8988T (cell line): ENCODE measurements at places on chromosomes 7 and 10.

GRCh38 chr7:111914291-111914690, 291.9 kb downstream of the DOCK4 start:
- DNase-seq, result no peak

- DNase-seq, result no peak
Observed at GRCh38 chr10:109114579-109114978, 808.7 kb downstream of the XPNPEP1 start.

GRCh38 chr10:34124522-34125035, 690.5 kb downstream of the PARD3 start:
- DNase-seq, result no peak

GRCh38 chr10:118311505-118311904, 30.6 kb downstream of the FAM204A start:
- no peak for DNase-seq

- DNase-seq, result no peak
Observed at GRCh38 chr7:155533120-155533826, 13.1 kb downstream of the CNPY1 start.

DNA sequence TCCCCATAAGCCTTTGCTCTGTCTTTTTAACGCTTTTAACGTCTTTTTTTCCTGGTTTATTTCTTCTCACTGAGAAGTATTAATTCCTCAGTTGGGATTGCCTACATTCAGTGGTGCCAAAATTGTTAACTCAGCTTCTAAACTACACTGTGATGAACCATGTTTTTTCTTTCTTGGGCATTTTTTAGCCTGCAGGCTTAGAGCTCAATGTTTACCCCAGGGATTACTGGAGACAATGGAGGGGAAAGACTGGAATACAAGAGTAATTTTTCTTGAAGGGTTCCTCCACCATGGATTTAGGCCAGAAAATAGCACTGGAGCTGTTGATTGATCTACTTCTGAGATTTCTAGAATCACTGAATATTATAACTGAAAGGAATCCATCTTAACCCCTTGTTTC, 19.8 kb downstream of the STAMBPL1 start:
- no peak for DNase-seq

- DNase-seq, result no peak
Observed at GRCh38 chr7:82818171-82818570, 344.5 kb downstream of the PCLO start.

GRCh38 chr7:1301882-1302251, 69.2 kb downstream of the UNCX start:
- DNase-seq, result no peak

GRCh38 chr7:110502888-110503465, 588.0 kb upstream of the LRRN3 start:
- DNase-seq, result no peak

DNA sequence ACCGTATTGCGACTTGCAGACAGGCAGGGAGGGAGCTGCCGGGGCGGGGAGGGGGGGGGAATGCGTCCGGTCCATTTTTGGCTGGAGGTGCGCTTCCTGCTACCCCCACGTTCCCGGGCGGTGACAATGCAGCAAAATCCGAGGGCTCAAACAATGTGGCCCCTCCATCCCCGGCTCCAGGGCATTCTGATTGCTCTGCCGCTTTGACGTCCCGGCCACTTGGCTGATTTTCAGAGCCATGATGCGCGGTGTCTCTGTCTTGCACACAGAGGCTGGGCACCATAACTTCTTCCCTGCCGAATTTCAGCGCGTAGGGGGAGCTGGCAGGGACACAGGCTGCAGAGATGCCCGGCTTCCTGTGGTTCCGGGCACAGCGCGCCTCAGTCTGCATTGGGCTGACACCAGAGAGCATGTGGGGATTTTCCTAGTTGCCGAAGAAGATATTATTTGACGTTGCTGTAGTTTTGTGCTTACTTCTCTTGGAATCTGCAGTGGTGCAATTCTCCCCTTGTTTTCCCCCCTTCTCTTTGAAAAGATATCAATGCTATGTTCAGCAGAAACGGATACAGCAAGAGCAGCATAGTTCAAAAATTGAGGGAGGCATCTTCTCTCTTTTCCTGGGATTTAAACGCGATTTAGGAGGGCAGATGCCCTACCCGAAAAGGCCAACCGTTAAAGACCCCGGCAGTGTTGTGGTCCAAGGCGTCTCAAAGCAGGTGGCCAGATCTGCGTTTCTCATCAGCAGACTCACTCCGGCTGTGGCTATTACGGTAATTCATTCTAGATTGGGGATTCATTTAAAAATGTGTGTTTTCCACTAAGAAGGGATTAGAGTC, 1.4 kb downstream of the HECW1 start:
- no peak for DNase-seq

- no peak for DNase-seq
Observed at GRCh38 chr10:103449208-103450144, 2.7 kb downstream of the CALHM2 start.

DNA sequence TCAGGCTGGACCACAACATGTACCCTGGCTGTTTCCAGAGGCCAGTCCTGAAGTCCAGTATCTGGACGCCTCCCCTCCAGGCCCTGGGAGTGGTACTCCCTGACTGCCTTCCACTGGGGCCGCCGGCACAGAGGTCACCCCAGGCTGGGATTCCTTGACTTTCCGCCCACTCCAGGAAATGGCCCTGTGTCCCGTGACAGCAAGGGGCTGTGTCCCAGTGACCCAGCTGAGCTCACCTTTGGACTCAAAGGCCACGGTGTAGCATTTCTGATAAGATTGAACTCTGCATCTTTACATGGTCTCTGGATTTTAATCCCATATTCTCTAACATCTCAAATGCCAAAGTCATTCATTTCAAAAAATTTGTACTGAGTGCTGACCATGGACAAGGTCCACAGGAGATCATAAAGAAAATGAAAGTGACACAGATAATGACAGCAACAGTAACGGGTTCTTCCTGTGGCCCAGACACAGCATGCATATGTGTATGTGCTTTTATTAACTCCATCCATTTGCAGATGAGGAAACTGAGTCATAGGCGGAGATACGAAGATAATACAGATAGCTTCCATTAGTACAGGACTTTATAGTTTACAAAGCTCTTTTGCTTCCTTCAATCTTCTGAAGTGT, 5.4 kb downstream of the ADAMTS14 start:
- DNase-seq, result no peak

DNA sequence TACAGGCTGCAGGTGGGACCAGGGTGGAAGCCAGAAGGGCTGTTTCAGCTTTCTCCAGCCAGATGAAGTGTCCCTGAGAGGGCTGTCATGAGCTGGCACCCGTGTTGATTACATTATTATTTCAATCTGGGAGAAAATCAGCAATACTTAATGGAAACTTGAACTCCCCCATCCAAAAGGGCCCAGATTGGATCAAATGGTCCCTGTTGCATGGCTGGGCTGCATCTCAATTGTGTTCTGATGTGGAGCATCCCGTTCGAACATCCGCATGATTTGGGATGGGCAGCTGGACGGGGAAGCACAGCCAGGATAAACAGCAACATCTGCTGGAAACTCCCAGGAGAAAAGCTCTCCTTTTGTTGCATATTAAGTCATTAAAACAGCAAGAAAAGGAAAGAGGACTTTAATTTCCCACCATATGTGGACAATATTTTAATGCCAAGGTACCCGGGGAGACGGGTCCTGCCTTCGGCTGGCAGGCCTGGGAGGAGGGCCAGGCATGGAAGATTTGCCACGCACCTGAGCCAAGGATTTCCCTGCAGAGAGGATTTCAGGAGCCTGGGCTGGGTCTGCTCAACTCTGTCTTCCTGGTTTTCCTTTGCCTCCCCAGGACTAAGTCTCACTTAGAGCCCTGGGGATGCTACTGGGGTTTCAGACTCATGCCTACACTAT, 52.4 kb downstream of the NPTX2 start:
- DNase-seq, result no peak

DNA sequence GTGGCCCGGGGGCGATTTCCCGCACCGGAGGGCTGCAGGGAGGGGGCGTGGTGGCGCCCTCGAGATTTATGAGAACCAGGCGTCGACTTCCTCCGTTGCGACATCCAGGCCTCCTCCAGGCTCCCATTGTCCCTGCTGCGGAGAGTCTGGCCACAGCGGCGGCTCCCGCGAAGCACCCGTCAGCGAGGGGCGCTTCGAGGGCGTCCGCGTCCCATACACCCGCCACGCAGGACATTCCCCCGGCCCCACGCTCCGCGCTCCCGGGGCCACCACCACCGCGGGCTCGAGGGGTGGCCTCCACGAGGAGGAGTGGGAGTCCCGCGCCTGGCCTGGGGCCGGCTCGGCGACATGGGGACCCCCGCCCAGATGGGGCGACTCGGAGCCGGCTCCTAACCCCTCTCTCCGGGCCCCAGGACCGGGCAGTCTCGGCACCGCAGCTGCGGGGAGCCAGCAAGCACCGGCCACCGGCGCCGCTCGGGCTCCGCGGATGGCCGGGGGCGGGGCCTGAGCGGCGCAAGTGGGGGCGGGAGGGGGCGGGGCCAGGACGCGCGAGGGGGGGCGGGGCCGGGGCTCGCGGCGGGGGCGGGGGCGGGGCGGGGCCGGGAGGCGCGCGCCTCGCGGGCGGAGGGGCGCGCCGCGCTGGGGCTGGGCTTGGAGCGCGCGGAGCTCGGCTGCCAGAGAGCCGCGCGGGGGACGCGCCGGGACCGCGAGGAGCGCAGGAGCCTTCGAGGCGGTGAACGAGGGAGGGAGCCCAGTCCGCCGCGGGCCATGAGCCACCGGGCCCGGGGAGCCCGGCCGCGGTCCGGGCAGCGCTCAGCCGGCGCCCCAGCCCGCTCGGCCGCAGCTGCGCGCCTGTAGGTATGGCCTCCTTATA, at the start of gene SH2B2:
Gene SH2B2 (plus strand): TSS at position 632 of the 874 bp plus-strand sequence. CDS start 13,683 bp downstream, outside the sequence.
- no peak for DNase-seq

- DNase-seq, result no peak
Observed at GRCh38 chr7:85730012-85730411, 543.2 kb upstream of the SEMA3D start.
